Thymus (tissue), 14 donors: ENCODE measurements at places on chromosomes 7 and 10.

GRCh38 chr7:112887976-112888375 lies 97.8 kb upstream of the TMEM168 start:
- no peak for DNase-seq

GRCh38 chr7:2182461-2182860 lies 50.3 kb downstream of the MAD1L1 start:
- DNase-seq = no peak

GRCh38 chr7:115198143-115198542 lies 276.2 kb downstream of the MDFIC start:
- DNase-seq = no peak

- no peak for DNase-seq
Measured at GRCh38 chr10:24010436-24010970, 198.4 kb upstream of the KIAA1217 start.

- no peak for DNase-seq
Measured at GRCh38 chr10:3666525-3667302, 118.3 kb downstream of the KLF6 start.

DNA sequence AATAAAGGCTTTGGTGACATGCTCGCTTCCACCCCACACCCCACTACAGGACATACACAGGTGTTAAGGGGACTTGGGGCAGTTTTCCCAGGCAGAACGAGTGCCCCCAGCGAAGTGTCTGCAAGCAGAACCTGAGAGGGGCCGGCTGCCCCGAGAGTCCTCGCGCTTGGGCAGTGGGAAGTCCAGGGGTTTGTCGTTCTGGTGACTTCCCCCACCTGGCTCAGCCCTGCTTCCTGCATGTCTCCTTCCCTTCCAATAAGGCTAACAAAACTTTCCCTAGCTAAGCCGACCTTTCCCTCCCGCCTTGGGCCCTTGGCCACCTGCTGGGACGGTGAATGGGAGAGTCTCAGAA lies 916 bp downstream of the VWA2 start:
- DNase-seq = no peak

GRCh38 chr7:132249256-132249971 lies 326.9 kb downstream of the PLXNA4 start:
- no peak for DNase-seq

DNA sequence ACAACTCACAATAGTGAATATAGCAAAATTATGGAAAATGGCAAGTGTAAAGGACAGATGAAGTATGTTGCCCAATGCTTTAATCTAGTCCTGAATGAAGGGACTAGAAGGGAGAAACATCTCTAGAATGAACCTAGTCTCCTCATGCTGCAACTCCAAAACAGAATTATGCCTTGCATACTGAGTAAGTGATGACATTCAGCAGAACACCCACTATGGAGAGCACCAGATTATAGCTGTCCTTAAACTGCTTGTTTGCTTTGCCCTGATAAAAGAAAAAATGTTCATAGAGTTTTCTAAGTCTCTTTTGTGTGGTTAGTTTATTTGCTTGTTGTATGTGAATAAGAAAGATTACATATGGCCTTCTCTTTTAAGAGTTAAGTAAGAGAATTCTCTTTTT lies 7.8 kb upstream of the HGF start:
- DNase-seq = no peak

DNA sequence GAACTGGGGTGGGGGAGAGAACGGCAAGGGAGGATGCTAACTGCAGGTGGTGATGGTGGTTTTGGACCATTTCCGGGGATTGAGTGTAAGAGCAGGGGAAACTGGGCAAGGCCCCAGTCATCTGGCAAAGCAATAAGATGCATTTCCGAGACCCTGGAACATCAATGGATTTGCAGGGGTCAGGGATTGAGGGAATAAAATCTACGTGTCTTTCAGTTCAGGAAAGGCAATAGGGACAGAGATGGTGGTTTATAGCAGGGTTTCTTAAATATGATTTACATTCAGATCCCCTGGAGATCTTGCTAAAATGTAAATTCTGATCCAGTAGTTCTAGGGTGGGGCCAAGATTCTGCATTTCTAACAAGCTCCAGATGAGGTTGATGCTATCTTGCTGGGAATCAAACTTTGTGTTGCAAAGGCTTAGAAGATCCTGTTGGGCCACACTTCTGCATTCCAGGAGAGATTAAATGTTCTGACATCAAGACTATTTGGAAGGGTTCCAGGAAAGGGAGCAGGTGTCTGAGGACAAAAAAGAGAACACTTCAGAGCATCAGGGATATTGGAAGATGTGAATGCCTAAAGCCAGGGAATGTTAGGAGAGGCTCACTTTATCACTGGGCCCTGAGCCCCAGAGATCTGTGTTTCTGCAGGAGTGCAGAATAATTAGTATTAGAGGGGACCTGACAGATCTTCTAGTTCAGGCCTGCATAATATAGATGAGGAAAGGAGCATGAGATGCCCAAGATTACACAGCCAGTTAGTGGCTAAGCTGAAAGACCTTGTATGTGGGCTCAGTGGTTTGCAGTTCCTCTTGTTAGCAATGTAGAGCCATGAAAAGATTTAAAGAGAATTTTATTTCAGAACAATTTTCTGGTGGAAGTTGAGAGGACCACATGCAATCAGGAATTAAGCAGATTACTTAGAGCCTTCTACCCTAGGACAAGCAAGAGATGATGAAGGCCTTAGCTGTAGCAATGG lies 32.4 kb downstream of the BLNK start:
- DNase-seq = no peak

GRCh38 chr10:131500181-131500580 lies 188.7 kb upstream of the TCERG1L start:
- DNase-seq = no peak

GRCh38 chr7:7816816-7817536 lies 98.6 kb upstream of the RPA3 start:
- no peak for DNase-seq

DNA sequence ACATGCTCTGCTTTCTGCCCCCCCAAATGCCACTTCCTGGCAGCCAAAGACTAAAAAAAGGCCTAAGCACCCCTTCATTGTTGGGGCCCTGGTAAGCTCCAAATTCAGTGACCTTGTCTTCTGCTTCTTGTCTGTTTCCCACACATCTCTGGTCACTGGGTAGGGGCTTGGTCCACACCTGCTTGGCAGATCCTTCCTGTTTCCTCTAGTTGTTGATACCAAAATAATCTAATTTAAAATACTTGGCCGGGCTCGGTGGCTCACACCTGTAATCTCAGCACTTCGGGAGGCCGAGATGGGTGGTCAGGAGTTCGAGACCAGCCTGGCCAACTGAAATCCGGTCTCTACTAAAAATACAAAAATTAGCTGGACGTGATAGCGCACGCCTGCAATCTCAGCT lies 130.6 kb downstream of the CAMK1D start:
- DNase-seq = no peak

DNA sequence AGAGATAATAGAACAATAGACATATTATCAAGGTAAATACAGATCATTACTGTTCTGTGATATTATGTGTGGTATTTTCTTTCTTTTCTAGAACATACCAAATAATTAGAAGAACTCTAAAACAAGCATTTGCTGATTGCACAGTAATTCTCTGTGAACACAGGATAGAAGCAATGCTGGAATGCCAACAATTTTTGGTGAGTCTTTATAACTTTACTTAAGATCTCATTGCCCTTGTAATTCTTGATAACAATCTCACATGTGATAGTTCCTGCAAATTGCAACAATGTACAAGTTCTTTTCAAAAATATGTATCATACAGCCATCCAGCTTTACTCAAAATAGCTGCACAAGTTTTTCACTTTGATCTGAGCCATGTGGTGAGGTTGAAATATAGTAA lies 185.5 kb downstream of the CFTR start:
- no peak for DNase-seq

GRCh38 chr7:3028071-3028757 lies 15.5 kb downstream of the CARD11 start:
- no peak for DNase-seq

DNA sequence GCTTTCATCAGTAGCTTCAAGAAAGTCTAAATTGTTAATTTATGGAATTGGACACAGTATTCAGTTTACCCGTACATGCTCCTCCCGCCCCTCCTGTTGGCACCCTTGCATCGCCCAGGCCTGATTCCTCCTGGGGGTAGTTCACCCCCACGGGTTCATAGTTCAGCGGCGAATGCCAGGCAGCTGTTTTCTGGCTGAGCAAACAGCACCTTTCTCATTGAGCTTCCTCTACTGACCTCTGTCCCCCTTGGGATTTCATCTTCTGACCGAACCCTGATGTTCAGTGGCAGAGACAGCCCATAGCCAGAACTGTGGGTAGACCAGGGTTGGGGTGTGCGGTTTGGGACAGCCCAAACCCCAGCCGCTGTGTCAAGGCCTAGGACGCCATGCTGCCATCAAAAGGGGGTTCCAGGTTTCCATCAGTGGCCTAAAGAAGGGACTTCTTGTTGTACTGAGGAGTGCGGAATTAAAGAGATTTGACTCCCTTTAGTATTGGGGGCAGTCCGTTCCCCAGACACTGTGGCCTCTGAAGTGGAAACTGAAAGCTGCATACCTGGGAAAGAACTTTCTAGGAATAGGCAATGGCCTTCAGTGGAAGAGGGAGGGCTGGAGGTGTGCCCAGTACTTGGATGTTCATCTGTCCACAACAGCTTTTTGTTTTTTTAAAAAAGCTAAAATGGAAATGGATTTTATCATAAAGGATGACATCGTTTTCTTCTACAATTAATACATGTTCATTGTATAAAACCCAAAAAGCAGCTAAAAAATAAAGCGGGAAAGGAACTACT lies 19.0 kb downstream of the MDH2 start:
- DNase-seq = no peak

- no peak for DNase-seq
Measured at GRCh38 chr7:26073041-26073440, 79.0 kb upstream of the NFE2L3 start.

GRCh38 chr7:45714521-45714820 lies 140.3 kb downstream of the ADCY1 start:
- DNase-seq = no peak

- DNase-seq = no peak
Measured at GRCh38 chr10:94193466-94193924, 169.2 kb downstream of the NOC3L start.

- DNase-seq = no peak
Measured at GRCh38 chr7:39700165-39700564, 76.8 kb downstream of the RALA start.

GRCh38 chr7:81791568-81792518 lies 22.0 kb upstream of the HGF start:
- DNase-seq = no peak

DNA sequence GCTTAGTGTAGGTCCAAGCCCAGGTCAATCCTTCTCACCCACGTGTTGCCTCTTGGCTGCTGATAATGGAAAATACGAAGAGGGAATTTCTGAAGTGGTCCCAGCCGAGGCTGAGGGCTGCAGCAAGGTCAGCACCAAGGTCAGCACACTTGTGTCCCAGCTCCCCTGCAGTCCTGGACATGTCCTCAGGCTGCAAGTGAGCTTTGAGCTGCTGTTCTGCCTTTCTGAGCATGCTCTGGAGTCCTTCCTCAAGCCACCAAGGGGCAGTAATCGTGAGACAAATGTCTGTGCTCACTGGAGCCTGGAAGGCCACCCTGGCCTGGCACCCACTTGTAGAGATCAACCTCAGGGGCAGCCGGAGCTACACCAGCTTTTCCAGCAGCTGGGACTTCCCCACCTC lies 28.3 kb downstream of the DRGX start:
- no peak for DNase-seq

DNA sequence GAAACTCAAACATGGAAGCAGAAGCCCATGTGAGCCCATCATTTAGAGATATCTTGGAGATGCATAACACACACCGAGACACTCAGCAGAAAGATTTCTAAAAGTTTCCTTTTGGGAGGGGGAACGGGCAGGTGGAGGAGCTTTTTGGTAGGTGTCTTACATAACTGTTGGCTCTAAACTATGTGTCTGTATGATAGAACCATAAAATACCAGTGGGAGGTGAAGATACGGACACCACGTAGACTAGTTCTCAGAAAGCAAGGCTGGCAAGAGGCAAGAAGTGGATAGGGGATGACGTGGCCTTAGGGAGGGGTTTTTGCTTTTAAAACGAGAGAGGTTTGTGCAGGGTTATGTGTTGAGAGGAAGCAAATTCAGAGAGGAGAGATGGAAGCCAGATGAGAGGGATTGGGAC lies 36.5 kb downstream of the IL15RA start:
- DNase-seq = no peak

- no peak for DNase-seq
Measured at GRCh38 chr10:78255214-78255613, 221.6 kb downstream of the RPS24 start.

DNA sequence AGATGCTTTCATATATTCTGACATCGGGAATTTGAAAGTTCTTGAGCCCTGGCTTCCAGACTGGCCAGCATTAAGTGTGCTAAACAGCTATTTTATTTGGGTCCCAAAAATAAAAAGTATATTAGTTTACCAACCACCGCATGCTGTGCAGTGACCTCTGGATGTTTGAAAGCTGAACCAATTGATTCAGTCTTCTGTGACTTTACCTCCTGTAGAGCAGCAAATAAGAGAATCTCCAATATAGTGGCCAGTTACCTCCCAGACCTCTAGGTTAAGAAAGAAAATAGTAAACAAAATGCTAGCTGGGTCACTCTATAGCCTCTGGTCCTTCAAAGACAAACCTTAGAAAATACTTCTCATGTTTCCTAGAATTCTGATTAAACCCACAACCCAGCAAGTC lies 424.6 kb upstream of the NFE2L3 start:
- DNase-seq = no peak

- no peak for DNase-seq
Measured at GRCh38 chr10:74104480-74104879, 46.1 kb downstream of the AP3M1 start.

- DNase-seq = no peak
Measured at GRCh38 chr10:15370856-15371701, at the start of gene FAM171A1. FAM171A1 (minus strand) TSS chr10:15371289; CDS start chr10:15371052, 237 bp downstream.
